Iris pigment epithelial cell (primary cell): ENCODE measurements at places on chromosomes 5 and 9.

DNA sequence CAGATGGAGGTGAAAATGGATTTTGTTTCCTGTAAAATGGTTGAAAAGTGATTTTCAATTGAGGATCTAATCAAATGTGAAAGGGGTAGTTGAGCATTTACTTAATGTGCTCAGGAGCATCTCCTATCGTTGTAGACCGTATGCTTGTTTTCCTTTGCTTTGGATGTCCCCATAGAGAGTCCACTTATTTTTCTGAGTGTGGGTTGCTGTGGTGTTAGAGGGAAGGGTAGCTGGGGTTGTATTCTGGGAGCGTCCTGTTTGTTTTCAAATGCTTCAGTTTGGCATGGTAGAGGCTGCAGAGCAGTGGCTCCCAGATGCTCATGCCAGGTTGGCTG is 154.1 kb downstream of the MAT2B start:
- no peak for DNase-seq

GRCh38 chr9:138025417-138025816 is 147.8 kb downstream of the CACNA1B start:
- no peak for DNase-seq

DNA sequence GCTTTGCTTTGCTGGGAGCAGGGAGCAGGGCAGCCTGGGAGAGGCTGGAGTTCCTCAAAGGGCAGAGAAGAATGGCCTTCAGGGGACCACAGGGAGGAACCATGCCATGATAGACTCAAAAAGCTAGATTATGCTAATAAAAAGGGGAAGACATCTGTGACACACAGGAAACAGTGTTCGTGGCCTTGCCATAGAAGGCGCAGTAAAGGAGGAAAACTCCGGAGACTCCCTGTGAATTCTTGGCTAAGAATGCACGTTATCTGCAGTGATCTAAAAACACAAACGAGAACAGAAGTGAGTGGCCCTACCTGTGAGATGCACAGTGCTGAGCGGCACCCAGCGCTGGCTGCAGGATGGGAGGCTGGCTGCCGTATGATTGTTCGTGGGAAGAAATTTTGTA is 15.9 kb upstream of the LTC4S start:
- DNase-seq, result no peak

DNA sequence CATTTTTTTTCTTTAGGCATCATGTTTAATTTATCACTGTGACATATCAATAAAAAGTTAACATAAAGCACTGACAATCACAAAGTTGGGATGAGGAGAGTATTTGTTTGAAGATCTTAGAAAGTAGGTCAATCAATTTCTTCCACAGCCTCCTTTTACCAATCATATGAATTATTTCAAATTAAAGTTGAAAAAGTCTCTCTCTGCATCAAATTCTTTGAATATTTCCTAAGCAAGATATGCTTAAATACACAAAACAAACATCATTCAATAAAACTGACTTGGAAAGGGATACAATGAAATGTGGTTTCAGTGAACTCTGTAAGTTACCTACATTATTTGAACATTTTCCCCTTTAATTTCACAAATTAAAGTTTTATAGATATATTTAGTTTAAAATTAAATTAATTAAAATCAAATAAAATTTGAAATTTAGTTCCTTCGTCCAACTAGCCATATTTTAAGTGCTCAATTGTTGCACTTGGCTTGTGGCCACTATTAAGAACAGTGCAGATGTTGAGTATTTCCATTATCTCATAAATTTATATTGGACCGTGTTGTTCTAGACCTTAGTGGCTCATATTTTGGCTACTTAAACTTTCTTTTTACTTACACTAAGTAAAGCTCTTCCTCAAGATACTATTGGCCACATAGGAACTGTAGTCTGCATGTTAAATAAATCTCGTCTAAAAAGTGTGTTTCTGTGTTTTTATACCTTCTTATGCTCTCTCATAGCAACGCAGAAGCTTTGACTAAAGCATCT is 949.7 kb upstream of the NUDT12 start:
- DNase-seq, result peak; percentile 3

DNA sequence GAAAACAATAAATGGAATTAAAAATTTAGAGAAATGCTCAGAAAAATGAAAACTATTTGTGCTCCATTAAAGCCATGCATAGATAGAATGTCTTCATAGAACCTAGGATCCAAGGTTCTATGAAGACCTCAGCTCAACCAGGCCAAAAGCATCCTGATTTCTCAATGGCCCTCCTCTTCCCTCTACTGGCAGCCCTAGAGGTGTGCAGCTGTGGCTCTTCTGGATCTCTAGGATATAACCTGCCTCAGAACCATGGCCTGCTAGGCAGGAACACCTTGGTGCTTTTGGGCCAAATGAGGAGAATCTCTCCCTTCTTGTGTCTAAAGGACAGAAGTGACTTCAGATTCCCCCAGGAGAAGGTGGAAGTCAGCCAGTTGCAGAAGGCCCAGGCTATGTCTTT is 15.1 kb downstream of the IFNA1 start:
- DNase-seq, result peak; percentile 39

GRCh38 chr5:132463811-132464155 is 26.8 kb downstream of the IRF1 start:
- no peak for DNase-seq
